ENCODE measurements at places on chromosomes 2 and 18.

DNA sequence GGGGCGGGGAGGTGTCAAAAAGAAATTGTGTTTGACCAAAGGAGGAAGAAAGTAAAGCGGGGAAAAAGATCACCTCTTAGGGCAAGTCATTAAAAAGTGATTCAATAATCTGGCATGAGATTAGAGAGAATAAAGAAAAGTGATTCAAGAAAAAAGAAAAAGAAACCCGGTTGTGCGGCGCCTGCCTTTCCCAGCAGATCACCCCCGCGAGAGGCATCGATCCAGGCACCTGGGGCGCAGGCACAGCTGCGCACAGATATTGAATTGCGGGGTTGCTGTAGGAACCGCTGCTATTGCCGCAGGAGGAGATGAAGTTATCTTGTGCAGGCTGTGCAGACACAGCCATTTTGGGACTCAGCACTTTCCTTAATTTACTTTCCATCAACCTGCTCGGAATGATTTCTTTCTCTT, 71.2 kb downstream of the PLB1 start:
- DNase-seq = no peak

DNA sequence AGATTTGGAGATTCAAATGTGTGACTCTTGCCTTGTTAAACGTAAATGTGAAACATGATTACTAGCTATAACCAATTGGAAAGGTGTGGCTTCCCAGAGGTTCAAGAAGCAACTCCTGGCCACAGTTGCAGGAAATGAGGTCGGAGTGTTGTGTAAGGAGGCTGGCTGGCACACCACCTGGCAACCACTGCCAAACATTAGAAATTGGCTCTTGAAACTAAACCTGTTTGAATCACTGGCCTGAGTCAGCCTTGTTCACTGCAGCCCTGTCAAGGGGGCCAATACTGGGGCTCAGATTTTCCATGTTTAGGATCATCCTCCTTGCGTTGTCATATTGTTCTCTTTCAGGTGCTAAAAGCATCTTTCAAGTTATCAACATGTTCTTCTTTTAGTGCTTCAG, 206.3 kb downstream of the ARL6IP6 start:
- DNase-seq = no peak

- no peak for DNase-seq
These were observed 48.2 kb downstream of the G6PC2 start for GRCh38 chr2:168949324-168949723.

DNA sequence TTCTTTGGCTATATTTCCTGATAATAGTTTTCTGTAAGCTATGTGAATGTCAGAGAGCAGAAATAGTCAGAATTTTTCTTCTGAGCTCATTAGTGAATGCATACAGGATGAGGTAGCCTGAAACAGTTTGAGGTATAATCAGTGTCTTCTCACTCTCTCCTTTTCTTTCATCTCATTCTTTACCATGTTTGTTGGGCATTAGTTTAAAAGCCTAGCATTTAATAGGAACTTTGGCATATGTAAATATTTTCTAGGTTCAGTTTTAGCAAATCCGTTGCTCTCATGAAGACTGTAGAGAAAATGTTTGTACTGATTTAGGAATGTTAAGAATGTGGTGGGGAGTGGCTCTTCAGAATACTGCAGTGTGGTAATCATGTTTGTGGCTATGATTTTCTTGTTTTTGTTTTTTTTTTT, 119.4 kb downstream of the PARD3B start:
- peak; percentile 6 for DNase-seq

- DNase-seq = no peak
These were observed 87.6 kb downstream of the CDC42EP3 start for GRCh38 chr2:37583867-37584266.

DNA sequence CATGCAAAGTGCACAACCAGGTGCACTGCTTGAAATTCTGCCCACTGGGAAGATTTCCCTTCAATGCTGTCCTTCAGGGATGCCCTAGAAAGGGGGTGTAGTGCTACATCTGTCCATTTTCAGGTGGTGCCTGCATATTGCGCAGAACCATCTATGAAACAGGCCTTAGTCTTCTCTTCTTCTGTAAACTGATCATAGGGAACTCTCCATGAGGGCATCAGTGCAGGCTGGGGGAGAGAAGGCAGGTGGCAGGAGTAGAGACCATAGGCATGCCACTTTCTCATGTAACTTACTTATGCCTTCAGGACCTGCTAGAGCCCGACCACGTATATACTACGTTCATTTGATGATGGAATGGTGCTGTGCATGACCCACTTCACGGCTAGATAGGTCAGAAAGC, 912.1 kb downstream of the SLC4A3 start:
- DNase-seq = no peak

GRCh38 chr2:67829470-67829869, 233.3 kb downstream of the C1D start:
- no peak for DNase-seq

Data from HuH-7.5 (cell line).